Lower lobe of right lung (tissue), 2 donors: ENCODE measurements at places on chromosomes 2 and 18.

DNA sequence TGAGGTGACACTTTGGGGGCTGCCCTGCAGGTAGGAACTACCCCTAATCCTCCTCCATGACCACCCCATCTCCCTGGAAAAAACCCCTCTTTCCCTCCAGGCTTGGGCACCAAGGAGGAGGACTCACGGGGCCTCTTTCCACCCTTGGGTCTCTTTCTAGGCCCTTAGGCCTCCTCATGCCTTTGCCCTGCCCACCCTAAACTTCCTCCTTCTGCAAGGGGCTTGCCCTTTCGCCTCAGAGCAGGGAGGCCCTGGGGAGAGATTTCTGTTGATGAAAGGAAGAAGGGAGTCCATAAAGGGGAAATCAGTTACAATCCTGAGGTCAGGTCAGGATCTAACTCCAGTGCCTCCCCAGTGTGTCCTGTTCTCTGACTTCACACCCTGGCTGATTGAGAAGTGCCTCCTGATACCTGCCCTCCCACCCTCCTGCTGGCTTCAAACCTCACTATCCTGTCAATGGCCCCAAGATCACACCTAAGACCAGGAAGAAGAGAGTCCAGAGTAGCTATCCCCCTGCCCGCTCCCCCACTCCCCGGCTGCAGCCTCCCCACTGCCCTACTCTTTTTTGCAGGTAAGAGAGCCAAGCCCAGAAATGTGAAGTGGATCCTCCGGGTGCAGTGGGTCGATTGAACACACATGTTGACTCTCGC is 16.7 kb upstream of the TNS1 start:
- no peak for DNase-seq

- DNase-seq, result no peak
Observed at GRCh38 chr2:190651413-190651812, 2.5 kb downstream of the NAB1 start.

GRCh38 chr18:63446266-63446665 is 24.0 kb upstream of the VPS4B start:
- no peak for DNase-seq

DNA sequence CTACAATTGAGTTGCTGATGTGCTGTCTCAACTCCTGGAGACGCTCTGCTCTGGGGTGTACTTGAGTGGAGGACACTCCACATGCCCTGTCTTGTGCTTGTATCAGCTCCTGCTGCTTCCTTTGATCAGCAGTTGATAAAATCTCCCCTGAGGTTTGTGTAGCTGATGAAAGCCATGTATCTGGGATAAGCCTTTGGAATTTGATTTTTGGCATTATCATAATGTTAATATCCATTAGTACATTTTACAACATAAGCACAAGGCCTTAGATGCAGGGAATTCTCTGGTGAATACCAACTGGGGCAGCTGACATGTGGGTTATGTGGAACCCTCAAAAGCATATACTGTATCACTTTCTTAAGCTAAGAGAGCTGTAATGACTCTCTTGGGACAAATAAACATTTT is 222.7 kb upstream of the ITGA4 start:
- DNase-seq, result no peak

GRCh38 chr2:40432921-40433483 is 18.9 kb downstream of the SLC8A1 start:
- no peak for DNase-seq

- DNase-seq, result no peak
Observed at GRCh38 chr2:25854613-25855012, 23.7 kb downstream of the ASXL2 start.

DNA sequence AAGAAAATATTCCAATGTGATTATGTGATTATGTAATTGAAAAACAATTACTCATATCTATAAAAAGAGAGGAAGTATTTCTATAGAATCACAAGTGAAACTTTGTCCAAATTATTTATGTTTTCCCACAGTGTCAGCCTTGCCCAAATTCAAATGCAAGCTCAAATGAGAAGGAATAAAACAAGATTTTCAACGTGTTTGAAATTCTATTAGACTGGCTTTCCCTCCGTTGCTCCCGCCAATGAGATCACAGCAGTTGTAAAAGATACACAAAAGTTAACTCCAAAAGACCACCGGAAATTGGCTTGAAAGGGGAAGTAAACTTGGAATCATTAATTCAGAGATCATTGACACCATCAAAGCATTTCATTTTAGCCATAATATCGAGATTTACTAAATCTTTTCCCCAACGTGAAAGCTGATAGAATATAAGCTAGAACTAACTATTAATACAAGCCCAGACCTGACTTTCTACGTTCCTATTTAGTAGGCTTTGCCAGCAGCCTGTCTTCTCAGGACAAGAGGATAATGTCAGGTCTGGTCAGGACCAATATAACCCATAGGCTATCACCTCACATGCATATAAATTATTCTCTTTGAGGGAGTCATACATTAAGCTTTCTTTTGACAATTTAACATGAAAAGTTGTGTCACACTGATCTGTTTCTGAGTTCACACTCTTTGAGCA is 222.6 kb upstream of the CHAC2 start:
- DNase-seq, result no peak

GRCh38 chr2:8980096-8980495 is 23.4 kb downstream of the MBOAT2 start:
- no peak for DNase-seq

GRCh38 chr18:3604498-3605408 is 154.8 kb downstream of the TGIF1 start:
- DNase-seq, result no peak

DNA sequence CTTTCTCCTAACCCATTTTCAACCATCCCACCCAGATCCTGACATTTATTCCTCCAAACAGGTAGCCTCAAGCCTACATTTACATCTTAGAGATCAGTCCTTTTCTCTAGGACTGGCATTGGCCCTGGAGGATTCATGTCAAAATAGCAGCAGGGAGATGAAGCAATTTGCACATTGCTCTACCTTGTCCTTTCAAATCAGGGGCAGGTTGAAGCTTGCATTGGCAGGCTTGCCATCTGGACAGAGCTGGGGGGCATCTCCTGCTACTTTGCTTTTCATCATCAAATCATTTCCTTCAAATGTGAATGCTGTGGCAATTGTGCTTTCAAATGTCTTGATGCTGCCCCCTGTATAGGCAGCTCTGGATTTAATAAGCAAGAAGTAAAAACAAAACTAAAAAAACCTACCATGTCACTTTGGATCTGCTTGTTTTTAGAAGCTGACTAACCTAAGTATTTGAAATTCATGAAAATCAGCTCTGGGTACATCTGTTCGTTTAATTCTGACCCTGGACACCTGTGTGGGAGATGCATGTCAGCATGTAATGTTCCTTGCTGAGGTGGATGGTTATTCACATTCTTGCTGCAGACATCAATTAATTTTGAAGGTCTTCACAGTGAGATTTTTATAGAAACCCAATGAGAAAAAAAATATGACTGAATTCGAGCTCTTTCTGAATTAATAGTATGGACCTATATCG is 47.9 kb downstream of the KIF5C start:
- no peak for DNase-seq

DNA sequence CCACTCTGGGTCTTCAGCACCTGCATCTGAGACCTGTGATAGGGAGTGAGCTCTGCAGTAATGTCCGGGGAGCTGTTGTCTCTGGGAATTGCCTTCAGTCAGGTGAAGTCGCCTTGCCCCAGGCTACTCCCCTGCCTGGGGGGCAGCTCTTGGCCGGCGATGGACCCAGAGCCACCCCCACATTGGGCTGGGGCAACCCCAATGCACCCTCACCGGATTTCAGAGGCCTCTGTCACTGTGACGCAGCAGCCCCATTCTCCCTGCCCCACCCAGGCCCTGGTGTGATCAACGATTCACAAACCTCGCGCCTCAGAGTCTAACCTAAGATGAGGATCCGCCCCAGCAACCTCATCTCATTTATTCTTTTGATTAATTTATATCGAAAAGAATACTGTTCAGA is 303.6 kb downstream of the NDUFA10 start:
- peak; percentile 28 for DNase-seq

DNA sequence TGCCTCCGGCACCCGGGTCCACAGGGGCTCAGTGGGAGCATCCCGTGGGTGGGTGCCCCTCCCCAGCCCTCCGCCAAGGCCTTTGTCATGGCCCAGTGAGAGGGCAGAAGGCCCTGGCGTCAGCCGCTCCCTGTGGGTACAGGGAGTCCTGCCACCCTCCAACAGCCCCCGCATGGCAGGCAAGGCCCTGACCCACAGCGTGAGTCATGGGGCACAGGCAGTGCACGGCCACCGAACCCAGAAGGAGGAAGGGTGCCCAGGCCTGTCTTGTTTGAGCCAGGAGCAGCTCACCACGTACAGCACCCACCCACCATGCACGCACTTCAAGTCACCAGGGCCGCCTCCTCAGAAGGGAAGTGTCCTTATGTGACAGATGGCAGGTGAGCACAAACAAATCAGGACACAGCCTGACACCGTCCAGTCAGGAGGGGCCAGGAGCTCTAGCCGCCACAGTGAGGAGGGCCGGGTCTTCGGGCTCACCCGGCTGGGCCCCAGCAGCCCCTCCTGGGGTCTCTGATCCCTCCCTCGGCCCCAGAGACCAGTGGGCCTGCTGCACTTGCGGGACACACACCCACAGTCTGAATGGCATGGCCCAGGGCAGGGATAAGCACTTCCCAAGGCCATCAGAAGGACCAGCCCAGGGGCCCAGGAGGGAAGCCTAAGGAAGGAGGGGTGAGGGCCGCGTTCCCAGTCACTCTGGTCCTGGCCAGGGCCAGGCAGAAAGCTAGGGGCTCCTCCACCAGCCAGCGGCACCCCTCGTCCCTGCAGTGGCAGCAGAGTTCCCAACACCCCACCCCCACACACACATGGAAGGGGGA is 25.8 kb downstream of the BIN1 start:
- peak; percentile 66 for DNase-seq

DNA sequence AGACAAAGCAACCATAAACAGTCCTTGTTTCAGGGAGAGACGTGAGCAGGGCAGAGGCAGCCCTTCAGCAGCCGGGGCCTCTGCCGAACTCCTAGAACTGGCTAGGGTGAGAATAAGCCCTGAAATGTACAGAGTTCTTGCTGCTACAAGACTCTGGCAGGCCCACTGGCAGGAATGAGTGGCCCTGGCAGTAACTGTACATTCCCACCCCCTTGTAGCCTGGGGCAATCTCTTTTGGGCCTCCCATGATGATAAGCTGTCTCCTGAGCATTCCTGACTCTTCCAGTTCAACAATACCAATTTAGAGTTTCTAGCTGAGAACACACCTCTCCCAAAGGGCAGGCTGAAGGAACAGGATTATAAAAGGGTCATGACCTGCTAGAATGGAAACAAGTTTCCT is 54.3 kb downstream of the HAUS1 start:
- no peak for DNase-seq

DNA sequence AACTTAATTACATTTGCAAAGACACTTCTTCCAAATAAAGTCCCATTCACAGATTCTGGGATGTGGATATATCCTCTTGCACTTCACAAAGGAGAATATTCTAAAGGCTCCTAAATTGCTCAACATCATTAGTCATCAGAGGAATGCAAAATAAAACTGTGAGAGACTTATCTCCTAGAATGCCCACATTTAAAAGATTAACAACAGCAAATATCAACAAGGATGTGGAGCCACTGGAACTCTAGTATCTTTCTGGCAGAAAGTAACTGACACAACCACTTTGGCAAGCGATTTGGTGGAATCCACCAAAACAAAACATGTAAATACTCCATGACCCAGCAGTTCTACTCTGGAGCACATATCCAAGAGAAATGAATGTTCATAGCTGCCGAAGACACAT is 4.6 kb downstream of the NEU2 start:
- DNase-seq, result no peak

- DNase-seq, result no peak
Observed at GRCh38 chr2:217231212-217231611, 371.3 kb upstream of the TNP1 start.

DNA sequence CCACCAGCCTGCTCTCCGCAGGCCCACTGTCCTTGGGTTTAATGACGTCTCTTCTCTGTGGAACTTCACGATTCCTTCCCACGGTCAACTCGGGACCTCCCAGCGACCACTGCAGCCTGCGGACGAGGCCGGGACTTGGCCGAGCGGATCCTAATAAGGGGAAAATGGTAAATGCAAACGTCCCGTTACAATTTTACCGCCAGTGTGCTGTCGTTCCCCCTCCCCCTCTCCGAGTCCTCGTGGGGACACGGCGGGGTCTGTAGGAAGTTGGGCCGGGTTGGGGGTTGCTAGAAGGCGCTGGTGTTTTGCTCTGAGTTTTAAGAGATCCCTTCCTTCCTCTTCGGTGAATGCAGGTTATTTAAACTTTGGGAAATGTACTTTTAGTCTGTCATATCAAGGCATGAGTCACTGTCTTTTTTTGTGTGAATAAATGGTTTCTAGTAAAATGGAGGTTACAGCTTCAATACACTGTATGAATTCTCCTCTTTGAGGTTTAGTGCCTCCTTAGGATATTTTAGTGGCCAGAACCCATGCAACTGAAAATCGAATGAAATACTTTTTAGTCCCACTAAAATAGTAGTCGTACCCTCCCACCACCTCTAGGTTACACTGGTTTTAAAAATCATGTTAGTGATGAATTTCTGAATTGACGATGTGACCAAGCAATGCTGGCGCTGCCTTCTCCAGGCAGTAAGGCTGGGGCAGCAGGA is 2.3 kb downstream of the HOXD11 start:
- DNase-seq, result no peak

- no peak for DNase-seq
Observed at GRCh38 chr18:55421615-55422419, 166.2 kb downstream of the TCF4 start.

- DNase-seq, result no peak
Observed at GRCh38 chr2:53234548-53234903, 533.1 kb upstream of the CHAC2 start.

GRCh38 chr2:171670655-171671054 is 16.6 kb upstream of the DYNC1I2 start:
- DNase-seq, result no peak

DNA sequence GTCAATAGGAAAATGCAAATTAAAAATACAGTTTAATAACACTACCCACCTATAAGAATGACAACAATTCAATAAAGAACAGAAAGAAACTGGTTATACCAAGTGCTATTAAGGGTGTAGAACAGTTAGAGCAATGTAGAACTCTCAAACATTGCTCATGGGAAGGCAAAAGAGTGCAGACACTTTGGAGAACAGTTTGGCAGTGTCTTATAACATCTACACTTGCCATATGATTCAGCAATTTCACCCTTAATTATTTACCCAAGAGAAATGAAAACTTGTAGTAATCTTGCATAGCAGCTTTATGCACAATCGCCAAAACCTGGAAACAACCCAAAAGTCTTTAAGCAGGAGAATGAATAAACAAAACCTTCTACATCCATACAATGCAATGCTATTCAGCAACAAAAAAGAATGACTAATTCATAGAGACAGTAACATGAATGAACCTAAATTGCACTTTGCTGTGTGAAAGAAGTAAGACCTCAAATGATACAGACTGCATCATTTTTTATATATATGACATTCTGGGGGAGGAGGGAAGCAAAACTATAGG is 455.2 kb downstream of the THSD7B start:
- no peak for DNase-seq

GRCh38 chr2:241129086-241129871 is 20.0 kb downstream of the PASK start:
- DNase-seq, result no peak

GRCh38 chr2:64361151-64361938 is 92.6 kb upstream of the LGALSL start:
- no peak for DNase-seq
